ENCODE measurements at places on chromosomes 7 and 10.

DNA sequence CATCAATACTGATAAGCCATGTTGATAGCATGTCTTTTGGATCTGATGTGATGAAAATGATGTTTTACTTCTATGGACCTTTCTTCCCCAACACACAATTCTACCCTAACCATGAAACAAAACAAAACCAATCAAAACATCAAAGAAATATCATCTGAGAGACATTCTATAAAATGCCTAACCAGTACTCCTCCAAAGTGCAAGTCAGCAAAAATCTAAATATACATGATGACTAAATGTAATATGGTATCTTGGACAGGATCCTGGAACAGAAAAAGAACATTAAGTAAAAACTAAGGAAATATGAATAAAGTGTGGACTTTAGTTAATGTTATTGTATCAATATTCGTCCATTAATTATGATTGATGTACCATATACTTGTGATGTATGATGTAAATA is 625.1 kb downstream of the MAGI2 start:
- DNase-seq: no peak

- DNase-seq: no peak
Measured at GRCh38 chr10:6012121-6012905, 35.0 kb upstream of the IL15RA start.

DNA sequence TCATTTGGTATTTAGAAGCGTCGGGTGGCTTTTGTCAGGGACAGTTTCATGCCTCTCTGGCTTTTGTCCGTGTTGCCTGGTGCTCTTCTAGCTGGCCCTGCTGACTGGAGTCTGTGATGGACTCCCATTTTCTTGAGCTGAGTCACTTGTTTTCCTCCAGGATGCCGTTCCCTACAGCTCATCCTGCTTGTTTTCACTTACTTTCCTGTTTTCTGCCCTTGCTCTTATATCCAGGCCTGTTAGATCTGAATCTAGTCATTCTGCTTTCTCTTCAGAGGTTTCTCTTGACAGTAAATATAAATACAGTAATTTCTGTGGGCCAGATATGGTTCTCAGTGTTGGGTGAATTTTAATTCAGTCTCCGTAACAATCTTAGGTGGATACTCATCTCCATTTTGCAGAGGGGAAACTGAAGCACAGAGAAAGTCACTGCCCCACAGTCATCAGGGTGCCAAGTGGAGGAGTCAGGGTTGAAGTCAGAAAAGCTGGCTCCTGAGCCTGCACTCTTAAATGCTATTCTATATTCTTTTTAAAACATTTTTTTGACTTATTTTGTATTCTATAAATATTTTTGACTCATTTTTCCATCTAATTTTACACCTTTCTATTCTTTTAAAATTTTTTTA is 85.4 kb downstream of the CCNY start:
- DNase-seq: no peak

DNA sequence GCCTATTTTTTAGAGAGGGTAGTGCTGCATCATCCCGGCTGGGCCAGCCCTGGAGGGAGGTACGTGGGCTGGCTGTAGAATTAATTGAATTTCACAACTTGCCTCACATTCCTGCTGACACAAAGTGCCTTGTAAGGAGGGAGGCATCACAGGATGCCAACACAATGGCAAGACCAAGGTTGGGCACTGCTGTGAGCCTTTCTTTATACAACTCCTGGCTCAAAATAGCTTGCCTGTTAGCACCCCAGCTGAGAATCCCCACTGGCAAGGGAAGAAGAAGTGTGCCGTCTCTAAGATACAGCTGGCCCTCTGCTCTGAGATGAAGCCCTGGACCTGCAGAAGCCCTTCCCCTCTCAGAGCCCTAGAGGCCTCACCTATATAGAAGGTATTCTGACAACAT is 873.9 kb downstream of the GRID1 start:
- no peak for DNase-seq

Measured in osteocyte (in vitro differentiated cells).